ENCODE measurements at places on chromosomes 7 and 10.

DNA sequence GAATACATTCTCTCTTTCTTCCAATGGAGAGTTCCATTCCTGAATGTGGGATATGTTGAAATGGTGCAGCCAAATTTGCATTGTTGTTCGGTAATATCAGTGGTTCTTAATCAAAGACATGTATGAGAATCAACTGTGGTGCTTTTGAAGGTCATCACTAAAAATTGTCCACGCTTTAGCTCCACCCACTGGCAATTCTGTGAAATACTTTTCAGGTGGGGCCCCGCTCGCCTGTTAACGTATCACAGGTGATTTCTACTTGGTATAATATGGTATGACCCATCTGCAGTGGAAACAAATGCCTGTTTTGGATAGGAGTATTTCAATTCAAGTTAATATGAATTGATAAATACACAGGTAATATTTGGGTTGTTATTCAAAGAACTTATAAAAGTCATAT, 178.4 kb downstream of the NSUN6 start:
- no peak for DNase-seq

DNA sequence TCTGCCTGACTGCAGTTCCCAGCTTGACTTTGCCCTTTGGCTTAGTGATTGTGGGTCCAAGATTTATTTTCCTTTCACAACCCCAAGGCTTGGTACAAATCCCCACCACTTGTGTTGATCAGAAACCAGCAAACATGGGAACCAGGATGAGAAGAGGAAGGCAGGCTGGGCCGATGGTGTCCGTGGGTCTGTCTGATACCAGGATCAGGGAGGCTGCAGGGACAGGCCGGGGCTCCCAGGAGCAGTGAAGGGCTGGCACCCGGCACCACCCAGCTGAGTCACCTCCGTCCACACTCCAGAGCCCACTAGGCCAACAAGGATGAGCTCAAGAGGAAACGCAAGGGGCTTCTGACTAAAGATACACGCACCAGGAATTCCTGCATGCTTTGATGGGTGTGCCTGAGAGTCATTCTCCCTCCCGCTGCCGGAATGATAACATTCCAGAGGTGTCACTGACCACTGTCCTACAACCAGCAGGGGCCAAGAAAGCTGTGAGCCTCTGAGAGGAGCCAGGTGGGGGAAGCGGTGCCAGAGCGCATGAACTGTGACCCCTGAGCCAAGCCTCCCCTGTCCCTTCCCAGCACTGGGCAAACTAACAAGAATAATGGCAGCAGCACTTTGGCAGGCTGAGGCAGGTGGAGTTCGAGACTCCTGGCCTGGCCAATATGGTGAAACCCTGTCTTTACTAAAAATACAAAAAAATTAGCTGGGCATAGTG, 29.2 kb upstream of the PROSER2 start:
- no peak for DNase-seq

DNA sequence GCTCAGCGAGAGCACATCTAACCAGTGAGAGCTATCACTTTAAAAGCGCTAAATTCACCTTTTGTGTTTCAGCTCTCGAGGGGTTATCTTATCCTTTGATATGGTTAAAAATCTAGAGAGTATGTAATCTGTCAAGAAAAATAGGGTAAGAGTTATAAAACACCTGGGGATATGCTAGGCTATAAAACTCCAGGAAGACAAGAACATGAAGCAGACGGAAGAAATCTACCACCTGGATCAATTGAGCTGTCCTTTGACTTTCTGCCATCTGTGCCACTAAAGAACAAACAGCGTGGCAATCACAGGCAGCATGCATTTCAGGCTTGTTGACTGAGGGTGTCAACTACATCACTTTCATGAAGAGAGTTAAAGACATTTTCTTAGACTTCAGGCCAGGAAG, 83.1 kb downstream of the ZNF248 start:
- DNase-seq, result no peak

DNA sequence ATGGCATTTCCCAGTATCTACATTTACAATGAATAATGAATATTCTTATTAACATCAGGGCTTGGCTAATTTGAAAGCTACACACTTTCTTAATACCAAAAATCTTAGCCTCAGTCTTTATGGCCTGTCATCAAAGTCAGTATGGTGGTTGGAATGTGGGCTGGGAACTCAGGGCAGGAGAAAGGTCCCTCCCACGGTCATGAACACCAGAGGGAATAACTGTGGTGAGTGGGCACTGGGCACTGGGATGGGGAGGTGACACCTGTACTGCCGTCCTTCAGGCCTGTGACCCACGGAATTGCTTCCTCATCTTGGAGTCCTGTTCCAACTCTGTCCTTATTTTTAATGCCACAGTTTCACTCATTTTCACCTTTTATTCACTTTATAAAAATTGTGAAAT, 276.9 kb upstream of the PLPP4 start:
- DNase-seq, result no peak

DNA sequence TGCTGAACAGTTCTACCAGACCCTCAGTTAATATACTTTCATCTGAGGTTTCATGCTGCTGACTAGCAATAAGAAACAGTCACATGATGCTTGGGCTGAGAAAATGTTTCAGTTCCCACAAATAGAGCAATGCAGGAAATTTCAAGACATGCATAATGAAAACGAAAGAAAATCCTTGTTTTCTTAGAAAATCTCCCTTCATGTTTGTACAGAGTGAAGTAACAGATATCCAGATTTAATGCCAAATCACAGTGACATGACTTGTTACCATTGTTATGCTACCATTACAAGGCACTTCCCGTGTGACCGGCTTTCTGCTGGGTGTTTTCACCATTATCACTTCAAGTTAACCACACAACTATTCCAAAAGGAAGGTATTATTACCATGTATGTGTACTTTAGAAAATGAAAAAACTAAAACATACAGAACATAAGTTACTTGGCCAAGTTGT, 121.7 kb downstream of the DOCK4 start:
- DNase-seq, result no peak

DNA sequence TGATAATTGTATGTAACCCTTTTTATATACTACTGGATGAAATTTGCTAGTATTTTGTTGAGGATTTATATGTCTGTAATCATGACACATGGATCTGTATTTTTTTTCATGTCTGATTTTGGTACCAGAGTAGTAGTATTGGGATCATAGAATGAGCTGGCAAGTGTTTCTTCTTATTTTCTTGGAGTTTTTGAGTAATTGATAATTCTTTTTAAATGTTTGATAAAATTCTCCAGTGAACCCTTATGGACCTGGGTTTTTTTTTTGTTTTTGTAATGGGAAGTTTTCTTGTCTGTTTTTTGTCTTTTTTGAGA, 28.4 kb downstream of the ZNF33A start:
- DNase-seq, result no peak

GRCh38 chr10:63133821-63134557, 861 bp downstream of the NRBF2 start:
- no peak for DNase-seq

- DNase-seq, result peak; percentile 69
These were observed 105.3 kb downstream of the PLXDC2 start for GRCh38 chr10:19921300-19922140.

GRCh38 chr7:45219801-45220435, 62.3 kb downstream of the RAMP3 start:
- DNase-seq, result no peak

DNA sequence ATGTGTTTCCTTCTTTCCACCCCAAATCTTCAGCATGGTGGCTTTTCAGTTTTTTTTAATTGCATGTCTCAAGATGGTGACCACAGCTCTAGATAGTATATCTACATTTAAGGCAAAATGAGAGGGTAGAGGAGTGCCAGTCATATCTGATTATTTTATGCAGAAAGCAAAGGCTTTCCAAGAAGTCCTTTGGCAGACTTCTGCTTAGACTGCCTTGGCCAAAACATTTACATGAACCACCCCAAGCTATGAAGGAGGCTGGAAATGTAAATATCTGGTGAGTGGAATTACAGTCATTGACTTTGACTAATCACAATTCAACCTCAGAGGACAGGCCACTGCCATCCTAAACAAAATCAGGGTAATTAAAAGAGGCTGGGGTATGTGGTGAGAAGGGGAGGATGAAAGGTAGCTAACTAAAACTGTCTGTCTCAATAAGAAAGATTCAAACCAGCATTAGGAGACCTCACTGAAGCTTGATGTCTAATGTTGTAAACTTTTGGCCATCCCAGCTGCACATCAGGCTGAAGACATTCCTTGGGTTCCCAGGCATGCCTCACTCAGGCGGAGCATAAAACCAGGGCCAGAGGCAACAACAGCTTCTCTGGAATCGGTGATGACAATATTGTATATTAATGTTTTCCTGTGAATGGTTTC, 53.4 kb downstream of the PPP1R3C start:
- DNase-seq, result peak; percentile 77

GRCh38 chr7:31512166-31512565, 1.7 kb upstream of the ITPRID1 start:
- DNase-seq, result no peak

DNA sequence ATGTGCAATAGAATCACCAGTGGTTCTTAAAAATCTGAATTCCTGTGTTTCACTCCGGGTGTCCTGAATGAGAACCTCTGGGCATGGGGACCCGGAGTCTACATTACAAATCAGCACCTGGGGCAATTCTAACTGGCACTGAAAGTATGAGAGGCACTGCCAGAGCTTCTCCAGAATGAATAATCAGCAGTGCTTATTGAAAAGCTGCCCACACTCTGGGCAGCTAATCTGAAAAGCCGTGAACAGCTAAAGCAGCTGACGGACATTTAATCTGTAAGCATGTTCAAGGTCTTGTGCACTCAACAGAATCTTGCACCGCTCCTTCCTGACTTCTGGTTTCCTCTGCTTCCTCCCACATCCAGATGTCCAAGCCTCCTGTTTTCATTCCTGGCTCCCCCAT, 113.3 kb upstream of the KIF5B start:
- DNase-seq, result no peak

GRCh38 chr10:105291571-105291970, 650.5 kb downstream of the SORCS3 start:
- no peak for DNase-seq

GRCh38 chr10:63829020-63829419, 307.8 kb downstream of the REEP3 start:
- DNase-seq, result no peak

DNA sequence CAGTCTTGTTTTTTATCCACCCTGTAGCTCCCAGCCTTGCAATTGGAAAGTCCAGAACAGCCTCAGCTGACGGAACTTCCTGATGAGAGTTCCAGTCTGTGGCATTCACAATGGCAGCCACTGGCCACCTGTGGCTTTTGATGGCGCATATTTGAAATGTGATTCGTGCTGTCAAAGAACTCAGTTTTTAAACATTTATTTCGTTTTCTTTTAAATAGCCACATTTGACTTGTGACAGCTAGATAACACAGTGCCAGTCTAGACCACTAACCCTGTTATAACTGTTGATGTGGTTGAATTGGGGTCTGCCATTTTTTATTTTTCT, 97.3 kb downstream of the INPP5A start:
- DNase-seq, result no peak

DNA sequence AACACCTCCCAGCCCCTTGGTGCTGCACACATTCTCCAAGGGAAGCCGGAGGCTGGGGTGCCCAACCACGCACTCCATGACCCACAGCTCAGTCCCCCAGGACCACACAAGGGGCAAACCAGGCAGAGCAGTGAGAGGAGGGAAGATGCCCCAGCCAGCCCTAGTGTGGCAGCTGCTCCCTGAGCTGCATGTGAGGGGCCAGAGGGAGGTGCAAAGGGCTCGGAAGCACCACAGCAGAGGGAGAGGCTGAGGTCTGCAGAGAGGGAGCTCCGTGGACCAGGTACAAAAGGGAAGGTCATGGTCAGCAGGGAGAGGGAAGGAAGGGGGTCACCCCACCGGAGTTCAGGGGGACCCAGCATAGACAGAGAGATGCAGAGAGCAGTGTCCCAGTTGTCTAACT, 1.5 kb upstream of the CALML5 start:
- DNase-seq, result no peak

- DNase-seq, result no peak
These were observed 114.5 kb downstream of the HTR7 start for GRCh38 chr10:90743291-90743690.

- DNase-seq, result no peak
These were observed 38.5 kb upstream of the SEMA3C start for GRCh38 chr7:80957226-80957777.

- DNase-seq, result no peak
These were observed 133.3 kb downstream of the TEX36 start for GRCh38 chr10:125549653-125550052.

- DNase-seq, result peak; percentile 9
These were observed 4.6 kb downstream of the DENND11 start for GRCh38 chr7:141697211-141697871.

DNA sequence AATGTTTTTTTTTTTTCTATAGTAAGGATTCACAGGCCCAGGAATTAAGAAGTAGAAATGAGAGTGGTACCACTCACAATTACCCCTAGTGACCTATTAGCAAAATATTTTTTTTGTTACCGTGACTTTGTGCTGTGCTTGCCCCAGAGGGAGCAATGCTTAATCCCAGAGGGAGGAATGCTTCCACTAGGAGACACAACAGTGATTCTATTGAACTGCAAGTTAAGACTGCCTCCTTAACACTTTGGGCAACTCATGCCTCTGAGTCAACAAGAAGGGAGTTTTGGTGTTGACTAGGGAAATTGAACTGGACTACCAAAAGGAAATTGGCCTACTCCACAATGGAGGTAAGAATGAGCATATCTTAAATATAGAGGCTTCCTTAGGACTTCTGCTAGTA, 17.2 kb upstream of the MEOX2 start:
- DNase-seq, result no peak

- no peak for DNase-seq
These were observed 40.0 kb upstream of the AGR3 start for GRCh38 chr7:16921644-16922257.

GRCh38 chr10:18157881-18158280, 17.7 kb downstream of the CACNB2 start:
- DNase-seq, result peak; percentile 71

DNA sequence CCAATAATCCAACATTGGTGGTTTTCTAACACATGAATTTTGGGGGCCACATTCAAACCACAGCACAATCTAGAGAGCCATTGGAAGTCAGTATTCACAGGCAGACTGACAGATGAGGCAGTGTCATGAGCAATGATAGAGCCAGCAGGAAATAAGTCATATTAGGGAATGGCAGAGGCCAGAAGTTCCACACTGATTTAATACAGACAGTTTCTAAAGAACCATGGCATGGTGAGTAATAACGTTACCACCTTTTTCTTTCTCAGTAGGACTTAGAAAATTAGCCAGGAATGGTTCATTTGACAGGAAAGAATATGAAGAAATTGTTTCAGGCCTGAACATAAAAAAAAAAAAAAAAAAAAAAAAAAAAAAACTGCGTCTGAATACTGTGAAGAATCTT, 210.3 kb downstream of the GPAM start:
- DNase-seq, result no peak

DNA sequence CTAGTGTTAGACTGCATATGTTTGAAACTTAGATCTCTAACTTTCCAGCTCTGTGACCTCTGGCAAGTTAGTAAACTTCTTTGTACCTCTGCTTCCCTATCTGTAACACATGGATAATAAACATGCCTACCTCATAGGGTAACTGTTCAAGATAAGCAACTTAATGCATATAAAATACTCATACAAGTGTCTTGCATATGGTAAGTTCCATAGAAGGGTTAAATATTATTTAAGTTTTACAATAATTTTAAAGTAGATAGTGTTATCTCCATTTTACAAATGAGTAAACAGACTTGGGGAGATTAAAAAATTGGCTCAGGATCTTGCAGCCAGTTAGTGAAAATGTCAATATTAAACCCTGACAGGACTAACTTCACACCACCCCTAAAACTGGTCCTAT, 30.1 kb upstream of the CD36 start:
- DNase-seq, result no peak

- DNase-seq, result no peak
These were observed 298.9 kb upstream of the HPS1 start for GRCh38 chr10:98745645-98746044.
